Kidney glomerular epithelial cell (primary cell): ENCODE measurements at places on chromosomes 11 and 22.

DNA sequence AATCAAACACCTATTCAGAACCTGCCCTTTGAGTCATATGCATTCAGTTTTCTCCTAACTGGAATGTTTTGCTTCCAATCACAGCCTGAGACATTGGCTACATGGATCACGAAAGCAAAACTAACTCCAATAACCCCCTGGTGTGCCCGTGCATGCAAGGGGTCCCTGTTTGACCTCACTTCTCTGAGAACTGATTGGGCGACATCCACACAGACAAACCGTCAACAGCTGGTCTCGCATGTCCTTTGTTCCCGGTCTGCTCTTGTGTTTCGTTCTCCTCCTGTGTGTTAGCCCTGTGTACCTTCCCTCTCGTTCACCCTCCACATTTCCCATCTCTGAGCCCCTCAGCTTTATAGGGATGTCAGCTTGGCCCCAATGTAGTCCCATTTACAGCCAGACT is 67.2 kb upstream of the TTC12 start:
- DNase-seq: no peak

DNA sequence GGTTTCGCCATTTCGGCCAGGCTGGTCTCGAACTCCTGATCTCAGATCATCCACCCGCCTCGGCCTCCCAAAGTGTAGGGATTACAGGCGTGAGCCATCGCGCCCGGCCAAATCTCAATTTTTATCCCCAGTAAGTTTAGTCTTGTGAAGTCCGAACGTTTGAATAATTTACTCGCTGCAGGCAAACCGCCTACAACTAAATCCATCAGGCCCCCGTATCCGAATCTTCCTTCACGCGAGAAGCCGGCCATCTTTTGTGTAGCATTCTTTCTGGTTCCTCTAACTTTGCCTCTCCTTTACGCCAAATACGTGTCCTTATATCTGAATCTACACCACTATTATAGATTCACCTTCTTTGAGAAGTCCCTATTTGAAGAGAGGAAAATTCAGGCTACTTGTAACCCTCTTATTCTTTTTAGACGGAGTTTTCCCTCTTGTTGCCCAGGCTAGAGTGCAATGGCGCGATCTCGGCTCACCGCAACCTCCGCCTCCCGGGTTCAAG is 581 bp upstream of the EIF3L start:
- DNase-seq: no peak

- peak; percentile 100 for DNase-seq
Observed at GRCh38 chr11:96306933-96307775, 35.8 kb downstream of the MAML2 start.

- no peak for DNase-seq
Observed at GRCh38 chr11:118895093-118896039, 11.7 kb downstream of the CXCR5 start.

DNA sequence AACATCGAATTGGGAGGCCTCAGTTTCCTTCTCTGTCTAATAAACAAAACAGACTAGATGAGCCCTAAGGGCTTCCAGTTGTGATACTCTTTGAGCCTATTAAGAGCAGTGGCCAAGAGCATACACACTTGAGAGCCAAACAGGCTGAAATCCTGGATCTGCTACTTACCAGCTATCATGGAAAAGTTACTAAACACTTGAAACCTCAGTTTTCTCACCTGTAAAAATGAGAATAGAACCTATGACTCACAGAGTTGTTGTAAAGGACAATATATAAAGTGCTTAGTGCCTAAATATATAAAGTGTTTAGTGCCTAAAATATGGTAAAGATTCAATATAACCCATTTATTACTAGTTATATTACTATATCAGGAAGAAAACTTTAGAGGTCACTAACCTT is 23.7 kb upstream of the GDPD4 start:
- no peak for DNase-seq

- DNase-seq: no peak
Observed at GRCh38 chr22:36684841-36685240, 18.7 kb downstream of the CACNG2 start.

- DNase-seq: no peak
Observed at GRCh38 chr11:16110886-16111285, 245.5 kb downstream of the SOX6 start.

DNA sequence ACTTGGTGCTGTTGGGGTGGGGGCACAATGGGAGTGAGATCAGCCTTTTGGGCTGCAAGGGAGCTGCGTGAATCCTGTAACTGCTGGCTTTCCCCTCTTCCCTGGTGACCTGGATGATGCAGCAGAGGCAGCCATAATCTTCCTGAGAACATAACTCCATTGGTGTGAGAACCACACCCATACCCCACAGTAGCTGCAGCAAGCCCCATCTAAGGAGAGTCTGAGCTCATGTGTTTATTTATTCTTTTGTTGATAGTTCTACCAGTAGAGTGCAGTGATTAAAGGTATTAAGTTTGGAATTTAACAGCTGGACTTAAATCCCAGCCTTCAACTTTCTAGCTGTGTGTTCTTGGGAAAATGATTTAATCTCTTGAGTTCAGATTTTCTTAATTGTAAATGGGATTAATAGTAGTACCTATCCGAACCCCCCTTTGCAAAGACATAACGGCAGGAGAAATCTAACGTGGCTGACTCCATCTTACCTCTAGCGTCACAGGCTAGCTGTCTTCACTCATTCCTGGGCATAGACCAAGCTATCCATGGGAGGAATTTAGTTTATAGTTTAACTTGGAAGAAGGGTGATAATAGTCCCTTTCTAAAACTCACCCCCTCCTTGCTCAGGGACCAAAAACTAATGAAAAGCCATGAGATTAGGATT is 385.0 kb upstream of the DDI1 start:
- no peak for DNase-seq

GRCh38 chr11:9646324-9646723 is 17.6 kb upstream of the SWAP70 start:
- no peak for DNase-seq

GRCh38 chr11:112834277-112834755 is 126.9 kb upstream of the NCAM1 start:
- no peak for DNase-seq

DNA sequence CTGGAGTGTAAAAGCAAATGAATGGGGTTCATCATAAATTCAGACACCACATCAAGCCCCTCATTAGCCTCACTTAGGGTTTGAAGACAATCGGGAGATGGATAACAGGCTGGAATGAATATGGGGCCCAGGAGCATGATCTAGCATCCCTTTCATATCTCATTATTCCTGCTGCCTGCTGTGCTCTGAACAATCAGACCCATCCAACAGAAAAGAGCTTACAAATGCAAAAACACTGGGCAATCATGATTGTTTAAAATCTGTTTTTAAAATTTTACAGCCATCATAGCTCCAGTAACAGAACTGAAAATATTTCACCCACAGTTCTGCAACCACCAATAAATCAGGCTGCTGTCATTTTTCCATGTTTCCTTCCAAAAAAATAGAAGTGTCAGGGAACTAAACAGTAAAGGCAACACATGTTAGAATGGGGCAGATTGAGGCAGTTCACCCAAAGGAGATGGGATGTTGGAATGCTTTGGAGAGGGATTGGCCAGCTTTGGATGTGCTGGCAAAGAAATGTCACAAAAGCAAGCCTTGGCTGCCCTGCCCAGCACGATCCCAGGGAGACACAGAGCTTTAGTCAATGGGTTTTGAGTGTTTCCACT is 47.8 kb upstream of the BMAL1 start:
- DNase-seq: no peak

- no peak for DNase-seq
Observed at GRCh38 chr11:1750840-1751530, 590 bp upstream of the IFITM10 start.

GRCh38 chr22:47801541-47802245 is 1039.2 kb downstream of the TBC1D22A start:
- no peak for DNase-seq

- DNase-seq: no peak
Observed at GRCh38 chr22:49480896-49481658, 346.6 kb downstream of the BRD1 start.

DNA sequence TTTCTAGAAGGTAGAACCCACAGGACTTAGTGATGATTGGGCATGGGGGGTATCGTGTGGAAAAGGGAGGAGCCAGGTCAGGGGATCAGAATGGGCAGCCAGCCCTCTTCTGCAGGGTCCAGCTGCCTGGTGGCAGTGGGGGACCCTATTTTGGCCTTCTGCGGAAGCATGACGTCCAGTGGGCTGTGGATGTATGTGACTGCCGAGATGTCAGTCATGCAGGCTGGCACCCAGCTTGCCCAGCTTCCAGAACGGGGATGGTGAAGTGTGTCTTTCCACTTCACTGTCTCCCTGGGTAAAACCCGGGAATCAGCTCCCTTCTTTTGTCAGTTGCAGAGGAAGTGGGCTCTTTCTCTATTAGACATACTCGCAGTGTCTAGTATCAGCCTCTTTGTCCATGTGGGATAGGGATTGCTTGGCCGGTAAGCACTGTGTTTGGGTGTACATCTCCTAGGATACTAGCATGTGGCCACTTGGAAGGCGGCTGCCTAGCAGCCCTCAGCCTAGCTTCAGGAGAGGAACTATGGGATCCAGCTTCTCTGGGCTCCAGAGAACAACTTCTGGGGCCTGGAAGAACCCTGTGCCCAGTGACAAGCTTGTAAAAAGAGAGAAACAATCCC is 51.4 kb downstream of the GRIK4 start:
- DNase-seq: no peak

DNA sequence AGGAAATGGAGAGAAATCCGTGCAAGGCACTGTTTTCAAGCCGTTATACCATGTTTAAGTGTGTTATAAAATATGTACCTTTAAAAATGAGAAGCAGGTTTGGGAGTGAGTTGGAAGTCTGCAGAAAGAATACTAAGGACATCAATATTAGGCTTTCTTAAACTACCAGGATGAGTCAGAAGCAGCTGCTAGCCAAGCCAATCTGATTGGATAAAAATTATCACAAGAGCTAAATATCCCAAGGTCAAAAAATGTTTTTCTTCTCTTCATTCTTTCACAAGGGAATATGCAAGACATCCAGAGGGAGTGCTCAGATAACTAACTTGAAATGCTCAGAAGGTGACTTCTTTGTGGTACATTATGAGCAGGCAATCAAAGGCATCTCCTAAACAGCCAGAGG is 19.3 kb upstream of the CKAP5 start:
- no peak for DNase-seq

DNA sequence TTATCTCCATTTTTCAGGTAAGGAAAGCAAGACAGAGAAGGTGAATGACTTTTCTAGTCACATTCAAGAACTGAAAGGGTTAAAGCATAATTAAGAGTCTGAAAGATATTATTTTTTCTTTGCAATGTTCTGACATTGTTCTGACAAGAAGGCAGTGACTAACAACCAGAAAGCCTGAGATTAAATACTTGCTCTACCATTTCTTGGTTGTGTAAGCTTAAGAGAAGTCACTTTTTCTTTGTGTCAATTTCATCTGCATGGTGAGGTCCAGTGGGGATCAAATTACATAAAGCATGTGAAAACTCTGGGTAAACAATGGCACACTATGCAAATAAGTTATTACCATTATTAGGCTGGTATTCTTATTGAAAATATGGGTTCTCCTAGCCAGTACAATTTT is 73.7 kb downstream of the PHF21A start:
- no peak for DNase-seq

- peak; percentile 5 for DNase-seq
Observed at GRCh38 chr11:118109231-118109630, 22.5 kb upstream of the SMIM35 start.

GRCh38 chr11:129434641-129435498 is 59.2 kb downstream of the BARX2 start:
- DNase-seq: peak; percentile 27

GRCh38 chr11:108754901-108755625 is 90.2 kb downstream of the DDX10 start:
- DNase-seq: no peak

GRCh38 chr11:47410370-47411264 is 2.2 kb downstream of the SLC39A13 start:
- DNase-seq: no peak

GRCh38 chr11:9601037-9601875 is 27.8 kb downstream of the WEE1 start:
- no peak for DNase-seq

- DNase-seq: no peak
Observed at GRCh38 chr11:33869481-33870422, 22.1 kb downstream of the LMO2 start.

DNA sequence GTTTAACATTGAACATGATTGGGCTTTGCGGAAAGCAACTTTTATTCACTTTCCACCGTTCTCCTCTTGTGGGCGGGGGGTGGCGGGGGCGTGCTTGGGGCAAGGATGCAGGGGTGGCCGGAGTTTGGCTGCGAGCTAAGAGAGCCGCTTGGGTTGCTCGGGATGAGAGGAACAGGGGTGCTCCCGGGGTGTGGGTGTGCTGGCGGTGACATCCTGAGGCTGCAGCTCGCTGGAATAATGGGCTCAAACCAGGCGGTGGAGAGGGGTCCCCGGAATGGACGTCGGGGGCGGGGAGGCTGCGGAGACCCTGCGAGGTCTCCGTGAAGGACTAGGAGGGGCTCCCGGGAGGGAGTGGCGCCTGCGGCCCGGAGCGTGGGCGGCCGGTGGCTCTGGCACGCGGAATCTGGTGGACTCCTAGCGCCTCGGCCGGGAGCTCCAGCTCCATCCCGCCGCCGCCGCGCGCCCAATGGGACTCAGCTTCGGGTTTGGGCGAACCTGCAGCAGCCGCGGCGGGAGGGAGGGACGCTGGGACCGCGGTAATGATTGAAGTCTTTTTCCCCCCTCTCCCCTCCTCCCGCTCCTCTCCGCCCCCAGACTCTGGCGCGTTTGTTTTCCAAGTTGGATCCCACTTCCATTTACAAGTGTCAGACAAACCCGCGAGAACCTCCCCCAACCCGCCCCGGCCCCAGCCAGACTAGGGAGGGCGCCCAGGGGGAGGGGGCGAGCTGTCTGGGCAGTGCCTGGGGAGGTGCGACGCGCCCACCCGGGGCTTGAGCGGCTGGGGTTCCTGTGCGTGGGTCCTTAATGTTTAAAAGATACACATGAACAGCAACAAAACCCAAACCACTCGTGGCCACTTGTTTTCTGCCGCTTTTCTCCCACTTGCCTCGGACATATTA is 2.0 kb downstream of the FAT3 start:
- DNase-seq: no peak

- DNase-seq: no peak
Observed at GRCh38 chr11:9895006-9895405, 231.1 kb downstream of the SWAP70 start.

GRCh38 chr11:76501526-76502202 is 56.8 kb downstream of the EMSY start:
- no peak for DNase-seq

DNA sequence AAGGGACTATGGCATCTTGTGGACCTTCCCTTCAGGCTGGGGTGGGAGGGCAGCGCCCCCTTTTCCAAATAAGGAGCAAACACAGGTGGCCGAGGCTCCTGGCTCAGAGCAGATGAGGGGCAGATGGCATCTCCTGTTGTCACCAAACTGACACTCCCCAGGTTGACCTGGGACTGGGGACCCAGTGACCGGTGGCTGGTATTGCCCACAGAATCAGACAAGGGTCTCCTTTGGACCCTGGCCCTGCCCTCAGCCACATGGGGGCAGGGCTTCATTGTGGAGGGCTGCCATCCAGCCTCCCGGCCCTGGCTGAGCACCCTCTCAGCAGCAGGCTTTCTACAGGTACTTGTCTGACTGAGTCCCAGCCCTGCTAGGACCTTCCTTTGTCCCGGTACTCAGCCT is 842 bp upstream of the SIGIRR start:
- no peak for DNase-seq
